ENCODE measurements at places on chromosomes 2 and 18. TPM values are rescaled to one million over a fixed set of nuclear protein-coding genes. Genes with fewer than 3 reads are reported as not detected.

The COL4A3 gene
- polyA plus RNA-seq: 0.46 TPM

The C2orf80 gene
- polyA plus RNA-seq: not detected

GRCh38 chr18:47754311-47755101 is 176.0 kb downstream of the SMAD2 start:
- H3K36me3 ChIP-seq: no peaks in the 10 kb centered on the region
- H3K27me3 ChIP-seq: no peaks in the 10 kb centered on the region
- no peak overlapping the region for H3K27ac ChIP-seq
- H3K4me3 ChIP-seq: no peak overlapping the region
- no peaks in the 10 kb centered on the region for H3K4me1 ChIP-seq
- DNase-seq: peak; percentile 64

The FNDC4 gene
- polyA plus RNA-seq: 165 TPM

- H3K36me3 ChIP-seq: no peaks in the 10 kb centered on the region
- no peaks in the 10 kb centered on the region for H3K27me3 ChIP-seq
- no peak overlapping the region for H3K4me3 ChIP-seq
- H3K4me1 ChIP-seq: no peaks in the 10 kb centered on the region
- H3K27ac ChIP-seq: no peak overlapping the region
Measured at GRCh38 chr2:40200366-40200915, 251.4 kb downstream of the SLC8A1 start.

The DES gene
- polyA plus RNA-seq: 0.15 TPM

DNA sequence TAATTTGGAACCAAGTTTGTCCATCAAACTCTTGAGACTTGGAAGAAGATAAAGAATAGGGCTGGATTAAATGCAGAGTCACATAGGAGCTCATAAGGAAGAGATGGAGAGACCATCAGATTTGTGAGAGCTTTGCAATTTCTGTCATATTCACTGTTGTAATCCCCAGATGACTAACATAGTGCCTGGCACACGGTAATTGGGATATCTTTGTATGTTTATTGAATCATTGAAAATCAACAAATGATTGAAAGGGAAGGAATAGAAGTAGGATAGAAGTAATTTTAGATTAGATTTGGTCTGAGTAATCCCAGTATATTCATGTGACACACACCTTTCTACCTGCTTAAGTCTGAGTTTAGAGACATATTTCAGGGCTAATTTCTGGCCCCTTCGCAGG is 75.4 kb downstream of the LCLAT1 start:
- no peaks in the 10 kb centered on the region for H3K27me3 ChIP-seq
- no peak for DNase-seq
- H3K36me3 ChIP-seq: no peaks in the 10 kb centered on the region
- no peaks in the 10 kb centered on the region for H3K4me1 ChIP-seq
- no peak overlapping the region for H3K27ac ChIP-seq
- no peak overlapping the region for H3K4me3 ChIP-seq

- DNase-seq: no peak
- no peak overlapping the region for H3K4me3 ChIP-seq
Measured at GRCh38 chr2:41750829-41751228, 297.0 kb upstream of the PKDCC start.

The KCNJ13 gene
- polyA plus RNA-seq: not detected

DNA sequence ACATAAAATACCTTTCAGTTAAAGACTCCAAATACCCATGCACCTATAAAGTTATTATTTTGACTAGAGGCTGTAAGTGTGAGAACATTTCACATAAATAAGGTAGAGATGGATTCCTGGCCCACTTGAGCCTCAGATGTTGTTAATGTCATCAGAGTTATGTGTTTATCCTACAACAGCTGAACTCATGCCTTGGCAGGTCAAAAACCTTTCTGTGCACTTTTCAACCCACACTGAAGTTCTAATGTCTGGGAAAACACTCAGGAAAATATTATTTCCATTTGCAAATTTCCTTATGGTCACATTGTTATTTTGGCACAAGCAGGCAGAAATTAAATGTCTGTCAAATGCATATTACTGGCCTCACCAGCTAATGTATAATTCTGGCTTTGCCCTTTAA is 209.2 kb downstream of the LNPK start:
- DNase-seq: no peak
- H3K4me1 ChIP-seq: no peaks in the 10 kb centered on the region
- no peaks in the 10 kb centered on the region for H3K36me3 ChIP-seq
- H3K27ac ChIP-seq: no peak overlapping the region
- no peaks in the 10 kb centered on the region for H3K27me3 ChIP-seq
- no peak overlapping the region for H3K4me3 ChIP-seq

DNA sequence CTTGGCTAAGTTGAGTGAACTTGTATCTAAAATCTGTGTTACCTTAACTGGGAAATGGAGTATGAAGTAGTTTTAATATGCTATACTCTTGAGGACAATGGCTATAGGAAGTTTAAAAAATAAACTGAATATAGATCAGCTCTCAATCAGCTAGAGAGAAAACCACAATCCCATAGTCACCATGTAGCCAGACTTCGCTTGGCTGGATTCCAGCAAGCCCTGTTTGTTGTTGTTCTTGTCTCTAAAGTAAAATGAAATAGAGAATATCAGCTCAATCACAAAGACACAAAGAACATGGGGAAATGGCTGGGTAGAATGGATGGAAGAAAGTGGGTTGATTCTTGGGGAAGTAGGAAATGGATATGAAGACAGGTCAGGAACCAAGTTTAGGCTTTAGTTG is 234.9 kb downstream of the PHLPP1 start:
- H3K27me3 ChIP-seq: no peaks in the 10 kb centered on the region
- no peaks in the 10 kb centered on the region for H3K4me1 ChIP-seq
- no peak overlapping the region for H3K27ac ChIP-seq
- DNase-seq: no peak
- H3K4me3 ChIP-seq: no peak overlapping the region

DNA sequence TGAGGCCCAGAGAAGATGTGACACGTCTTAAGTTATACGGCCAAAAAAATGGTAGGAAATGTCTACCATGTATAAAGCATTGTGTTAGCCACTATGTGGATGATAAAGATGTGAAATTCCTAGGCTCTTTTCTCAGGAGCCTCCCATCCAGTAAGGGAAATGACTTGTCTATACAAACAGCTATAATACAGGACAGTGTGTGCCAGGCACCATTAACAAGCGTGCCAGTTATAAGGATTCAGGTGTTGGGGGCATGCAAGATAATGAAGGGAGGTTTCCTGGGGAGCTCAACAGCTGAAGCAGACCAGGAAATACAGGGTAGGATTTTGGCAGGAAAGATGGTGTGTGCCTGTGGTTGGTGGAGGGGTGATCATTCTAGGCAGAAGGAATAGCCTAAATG is 37.6 kb downstream of the ALPK2 start:
- no peaks in the 10 kb centered on the region for H3K27me3 ChIP-seq
- no peak for DNase-seq
- H3K36me3 ChIP-seq: no peaks in the 10 kb centered on the region
- H3K27ac ChIP-seq: no peak overlapping the region
- H3K4me1 ChIP-seq: peaks cover 19% of the 10 kb centered on the region

All from liver (tissue), 10 donors.